ENCODE measurements at places on chromosomes 4 and X.

DNA sequence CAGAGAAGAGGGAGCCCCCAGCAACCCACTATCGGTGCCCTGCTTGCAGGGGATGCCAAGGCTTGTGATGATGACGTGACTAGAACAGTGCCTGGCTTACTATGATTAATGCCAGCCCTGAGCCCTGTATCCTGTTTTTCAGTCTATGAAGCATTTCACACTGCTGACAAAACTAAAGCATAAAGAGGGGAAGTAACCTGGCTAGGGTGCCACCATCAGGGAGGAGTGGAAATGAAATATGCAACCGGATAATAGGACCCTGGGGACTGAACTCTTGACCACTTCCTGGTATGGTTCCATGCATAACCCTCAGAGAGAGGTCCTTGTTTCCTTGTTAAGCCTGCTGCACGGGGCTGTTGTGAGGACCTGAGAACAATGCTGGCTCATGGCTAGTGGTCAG lies 50.3 kb downstream of the MED28 start:
- no peak for DNase-seq

DNA sequence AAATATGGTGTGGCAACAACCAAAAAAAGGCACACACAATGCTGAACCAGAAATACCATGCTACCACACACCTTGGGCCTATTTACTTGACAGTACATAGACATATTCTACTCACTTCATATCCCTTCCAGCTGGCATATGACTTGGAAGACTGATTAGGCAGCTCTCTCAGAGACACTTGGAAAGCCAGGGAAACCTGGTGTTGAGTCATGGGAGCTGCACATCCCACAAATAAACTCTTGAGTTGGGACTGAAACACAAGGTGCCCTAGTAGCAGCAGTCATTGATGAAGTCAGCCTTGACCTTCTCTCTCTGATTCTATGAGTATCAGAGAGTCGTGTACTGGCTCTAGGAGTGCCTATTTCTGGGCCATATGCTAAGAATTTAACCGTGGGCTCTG lies 776.6 kb upstream of the LCORL start:
- no peak for DNase-seq

- DNase-seq, result no peak
Measured at GRCh38 chrX:40912166-40912565, 173.1 kb upstream of the USP9X start.

- no peak for DNase-seq
Measured at GRCh38 chrX:48493890-48494364, 14.9 kb upstream of the PORCN start.

GRCh38 chr4:40331101-40331745 lies 3.9 kb upstream of the CHRNA9 start:
- DNase-seq, result no peak

GRCh38 chrX:65647801-65648200 lies 19.7 kb upstream of the MSN start:
- no peak for DNase-seq

DNA sequence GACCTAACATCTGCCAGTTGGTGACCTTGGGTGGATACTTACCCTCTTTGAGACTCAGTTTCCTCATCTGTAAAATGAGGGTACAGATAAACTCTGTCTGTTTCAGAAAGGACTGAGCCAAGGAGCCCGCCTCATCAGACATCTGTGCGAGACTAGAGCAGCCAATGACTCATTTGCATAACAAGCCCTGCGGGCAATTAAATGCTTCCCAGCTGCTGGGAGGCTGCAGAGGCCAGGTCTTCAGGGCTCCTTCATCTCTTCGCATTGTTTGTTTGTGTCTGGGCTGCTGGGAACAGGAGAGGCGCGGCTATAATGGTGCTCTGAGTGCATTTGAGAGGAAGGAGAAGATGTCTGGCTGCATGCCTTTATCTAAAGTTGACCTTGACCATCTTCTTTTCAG lies 85.0 kb downstream of the ADRA2C start:
- peak; percentile 16 for DNase-seq

DNA sequence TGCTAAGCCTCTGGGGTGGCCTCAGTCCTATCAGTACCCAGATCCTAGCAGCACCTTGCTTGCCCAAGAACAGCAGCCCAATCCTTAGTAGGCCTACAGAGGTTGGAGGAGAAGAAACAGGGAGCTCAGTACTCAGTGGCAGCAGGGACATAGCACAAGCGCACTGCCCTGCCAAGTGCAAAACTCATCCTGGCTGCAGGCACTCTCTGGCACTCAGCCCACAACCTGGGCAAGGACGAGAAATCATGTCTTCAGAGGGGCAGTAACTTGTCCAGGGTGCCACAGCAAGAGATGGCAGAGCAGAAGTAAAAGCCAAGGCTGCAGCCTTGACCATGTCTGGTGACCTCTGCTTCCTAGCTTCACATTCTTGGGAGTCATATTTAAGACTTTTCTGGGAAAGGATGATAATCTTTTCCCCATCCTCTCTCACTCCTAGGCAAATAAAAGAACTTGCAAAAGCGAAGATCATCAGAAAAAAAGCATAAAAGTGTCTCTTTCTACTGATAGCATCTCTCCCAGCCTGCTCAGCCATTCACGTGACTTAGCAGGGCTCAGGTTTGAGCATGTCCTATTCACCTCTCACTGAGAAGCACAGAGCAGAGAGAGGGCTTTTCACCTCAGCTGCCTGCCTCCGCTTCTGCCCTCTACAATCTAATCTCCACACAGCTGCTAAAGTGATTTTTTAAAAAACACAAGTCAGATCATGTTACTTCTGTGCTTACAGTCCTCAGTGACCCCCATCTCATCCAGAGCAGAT lies 37.2 kb upstream of the MAGEA4 start:
- DNase-seq, result no peak
